Astrocyte (in vitro differentiated cells and primary cell): ENCODE measurements at places on chromosomes 7 and 10.

DNA sequence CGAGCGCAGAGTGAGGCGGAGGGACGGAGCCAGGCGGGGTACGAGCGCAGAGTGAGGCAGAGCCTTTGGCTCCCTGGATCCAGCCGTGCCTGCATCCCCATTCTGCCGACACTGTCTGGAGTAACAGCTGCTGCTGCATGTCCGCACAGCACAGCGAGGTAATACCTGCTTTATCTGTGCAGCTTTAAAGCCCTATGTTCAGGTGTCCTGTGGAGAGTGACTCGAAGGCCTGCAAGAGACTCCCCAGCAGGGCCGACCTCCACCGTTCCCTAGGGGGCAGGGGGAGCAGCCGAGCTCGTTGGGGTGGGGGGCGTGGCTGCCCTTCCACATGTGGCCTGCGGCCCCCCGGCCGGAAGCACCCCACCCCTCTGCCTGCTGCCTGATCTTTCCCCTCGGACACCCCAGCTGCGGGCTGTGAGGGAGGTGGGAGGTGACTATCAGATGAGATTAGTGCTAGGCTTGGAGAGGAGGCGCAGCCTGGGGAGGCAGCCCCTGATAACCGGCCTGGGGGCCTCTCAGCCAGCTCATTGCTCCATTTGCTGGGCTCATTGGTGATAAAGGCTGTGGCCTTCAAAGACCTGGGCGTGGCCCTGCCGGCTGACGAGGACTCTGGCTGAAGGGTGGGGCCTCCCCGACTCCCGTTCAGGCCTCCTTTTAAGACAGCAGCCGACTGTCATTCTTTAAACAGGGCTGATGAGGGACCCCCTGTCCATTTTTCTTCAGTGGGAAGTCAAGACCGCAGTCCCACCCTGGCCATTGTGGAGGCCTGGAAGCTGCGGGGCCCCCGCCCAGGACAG lies 8.0 kb downstream of the VENTX start:
- H3K4me3 ChIP-seq = no peak overlapping the region
- H3K27me3 ChIP-seq = peaks cover 18% of the 10 kb centered on the region
- no peak for DNase-seq
- H3K4me1 ChIP-seq = no peaks in the 10 kb centered on the region
- no peaks in the 10 kb centered on the region for H3K36me3 ChIP-seq
- no peak overlapping the region for H3K27ac ChIP-seq

DNA sequence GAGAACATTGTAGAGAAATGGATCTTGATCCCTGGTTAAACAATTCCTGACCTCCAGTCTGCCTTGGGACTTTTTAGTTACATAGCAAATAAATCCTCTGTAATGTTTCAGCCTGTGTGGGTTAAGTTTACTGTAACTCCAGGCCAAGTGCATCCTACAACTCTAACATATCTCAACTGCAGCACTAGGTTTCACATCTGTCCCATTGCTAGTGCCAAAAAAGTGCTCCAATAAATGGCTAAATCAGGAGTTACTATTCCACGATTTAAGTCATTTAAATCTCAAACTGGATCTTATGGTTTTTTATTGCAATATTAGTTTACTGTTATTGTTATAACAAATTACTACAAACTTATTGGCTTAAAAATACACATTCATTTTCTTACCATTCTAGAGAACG lies 479.6 kb downstream of the GPAM start:
- no peak overlapping the region for H3K27ac ChIP-seq

GRCh38 chr7:322708-323111 lies 32.7 kb downstream of the FOXL3 start:
- H3K4me1 ChIP-seq = no peaks in the 10 kb centered on the region
- peaks cover 29% of the 10 kb centered on the region for H3K27me3 ChIP-seq
- no peak for DNase-seq

DNA sequence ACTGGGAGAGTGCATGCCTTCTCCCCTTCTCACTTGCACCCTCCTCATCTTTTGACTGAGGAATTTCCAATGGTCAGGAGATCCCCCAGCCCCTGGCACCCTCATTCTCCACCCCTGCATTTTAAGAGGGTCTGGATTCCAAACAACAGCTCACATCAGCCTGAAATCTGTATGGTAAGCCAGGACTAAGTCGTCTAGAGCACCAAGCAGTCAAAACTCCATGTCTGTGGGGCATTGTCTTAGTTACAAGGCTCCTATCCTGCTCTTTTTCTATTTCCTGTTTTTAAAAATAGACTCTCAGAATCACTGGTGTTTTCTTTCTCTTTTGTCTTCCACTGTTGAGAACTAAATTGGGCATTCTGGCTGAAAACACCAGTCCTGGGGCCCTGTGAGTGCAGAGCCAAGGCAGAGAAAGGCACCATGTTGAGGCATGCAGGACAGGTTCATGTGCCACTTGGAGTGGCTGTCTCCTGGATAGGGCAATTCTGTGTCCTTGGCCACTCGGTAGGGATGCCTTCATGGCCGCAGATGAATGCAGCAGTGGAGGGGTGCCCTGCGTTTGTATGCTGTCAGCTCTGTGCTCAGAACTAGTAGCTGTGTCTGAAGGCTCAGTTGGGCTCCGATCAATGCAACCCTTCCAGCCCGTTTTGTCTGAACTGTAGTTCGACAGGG lies 216.6 kb upstream of the YAE1 start:
- peaks cover 14% of the 10 kb centered on the region for H3K4me1 ChIP-seq
- no peak overlapping the region for H3K27ac ChIP-seq
- no peak overlapping the region for H3K4me3 ChIP-seq
- no peaks in the 10 kb centered on the region for H3K36me3 ChIP-seq
- no peak for DNase-seq
- H3K27me3 ChIP-seq = no peaks in the 10 kb centered on the region
